NCI-H1436 treated with DMSO at 0.1 percent for 48 hours (cell line): ENCODE measurements at places on chromosomes 13 and 19.

GRCh38 chr13:32212421-32212820 is 102.7 kb downstream of the ZAR1L start:
- DNase-seq: no peak

DNA sequence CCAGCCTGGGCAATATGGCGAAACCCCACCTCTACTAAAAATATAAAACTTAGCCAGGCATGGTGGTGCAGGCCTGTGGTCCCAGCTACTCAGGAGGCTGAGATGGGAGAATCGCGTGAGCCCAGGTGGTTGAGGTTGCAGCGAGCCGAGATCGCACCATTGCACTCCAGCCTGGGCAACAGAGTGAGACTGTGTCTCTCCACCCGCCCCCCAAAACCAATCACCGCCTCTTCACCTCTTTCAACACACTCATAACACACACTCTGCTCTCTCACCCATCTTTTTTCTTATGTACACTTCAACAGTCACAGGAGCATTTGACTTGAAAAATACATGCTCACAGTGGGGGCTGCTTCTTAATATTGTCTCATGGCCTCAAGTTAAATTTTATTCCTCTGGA is 76.8 kb downstream of the ESD start:
- no peak for DNase-seq

GRCh38 chr13:104043184-104043583 is 977.0 kb upstream of the SLC10A2 start:
- DNase-seq: no peak

DNA sequence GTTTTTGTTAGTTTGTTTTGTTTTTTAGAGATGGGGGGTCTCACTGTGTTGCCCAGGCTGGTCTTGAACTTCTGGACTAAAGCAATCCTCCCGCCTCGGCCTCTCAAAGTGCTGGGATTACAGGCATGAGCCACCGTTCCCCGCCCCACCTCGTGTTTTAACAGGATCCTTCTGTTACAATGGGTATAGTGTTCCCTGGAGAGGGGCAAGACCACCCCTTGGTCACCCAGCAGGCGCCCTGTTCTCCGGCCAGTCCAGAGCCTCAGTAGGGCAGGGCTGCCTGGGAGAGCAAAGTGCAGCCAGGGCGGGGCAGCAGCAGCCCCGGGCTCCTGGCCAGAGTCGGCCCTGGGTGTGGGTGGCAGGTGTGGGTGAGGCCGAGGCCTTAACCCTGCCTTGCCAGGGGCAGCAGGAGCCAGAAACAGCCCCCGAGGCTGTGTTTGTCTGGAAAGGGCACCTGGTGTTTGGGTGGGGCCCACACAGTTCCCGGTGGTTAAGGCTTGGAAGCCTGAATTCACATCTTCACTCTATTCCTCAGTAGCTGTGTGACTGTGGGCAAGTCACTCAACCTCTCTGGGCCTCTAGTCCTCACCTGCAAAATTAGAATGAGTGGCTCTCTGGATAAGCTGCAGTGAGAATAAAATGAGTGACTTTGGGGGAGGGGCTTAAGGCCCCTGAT is 7.2 kb downstream of the VASP start:
- DNase-seq: no peak
